Renal cortical epithelial cell (primary cell): ENCODE measurements at places on chromosomes 4 and X.

GRCh38 chrX:49214996-49215526, 15.1 kb upstream of the SYP start:
- DNase-seq: no peak

- DNase-seq: no peak
Measured at GRCh38 chr4:41080976-41081375, 133.4 kb downstream of the APBB2 start.

- DNase-seq: no peak
Measured at GRCh38 chr4:121806411-121806810, 5.3 kb downstream of the EXOSC9 start.

GRCh38 chr4:156298230-156298629, 344.6 kb upstream of the CTSO start:
- peak; percentile 97 for DNase-seq

DNA sequence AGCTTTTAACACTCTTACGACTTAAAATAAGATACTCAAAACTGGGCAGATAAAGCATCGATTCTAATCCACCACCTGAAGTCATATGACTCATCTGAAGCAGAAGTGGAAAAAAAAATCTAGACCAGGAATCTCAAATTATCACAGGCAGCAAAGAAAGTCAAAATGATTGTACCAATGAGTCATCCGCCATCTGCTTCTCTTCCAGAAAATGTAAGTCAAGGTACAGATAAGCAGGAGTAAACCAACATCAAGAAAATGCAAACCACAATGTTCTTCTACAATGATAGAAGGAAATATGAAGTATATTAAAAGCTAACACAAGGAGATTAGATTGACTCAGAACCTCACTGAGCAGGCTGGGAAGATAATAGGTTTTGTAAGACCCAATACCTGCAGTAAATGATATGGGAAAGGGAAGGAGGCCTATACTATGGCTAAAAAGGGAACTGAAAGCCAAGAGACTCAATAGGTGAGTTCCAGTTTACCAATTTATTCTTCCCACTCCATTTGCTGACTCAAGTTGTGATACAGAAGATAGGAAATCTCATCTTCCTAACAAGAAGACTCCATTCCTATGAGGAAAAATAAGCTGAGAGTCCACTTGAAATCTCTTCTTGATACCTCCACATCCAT, 88.4 kb upstream of the TET2 start:
- DNase-seq: peak; percentile 50

DNA sequence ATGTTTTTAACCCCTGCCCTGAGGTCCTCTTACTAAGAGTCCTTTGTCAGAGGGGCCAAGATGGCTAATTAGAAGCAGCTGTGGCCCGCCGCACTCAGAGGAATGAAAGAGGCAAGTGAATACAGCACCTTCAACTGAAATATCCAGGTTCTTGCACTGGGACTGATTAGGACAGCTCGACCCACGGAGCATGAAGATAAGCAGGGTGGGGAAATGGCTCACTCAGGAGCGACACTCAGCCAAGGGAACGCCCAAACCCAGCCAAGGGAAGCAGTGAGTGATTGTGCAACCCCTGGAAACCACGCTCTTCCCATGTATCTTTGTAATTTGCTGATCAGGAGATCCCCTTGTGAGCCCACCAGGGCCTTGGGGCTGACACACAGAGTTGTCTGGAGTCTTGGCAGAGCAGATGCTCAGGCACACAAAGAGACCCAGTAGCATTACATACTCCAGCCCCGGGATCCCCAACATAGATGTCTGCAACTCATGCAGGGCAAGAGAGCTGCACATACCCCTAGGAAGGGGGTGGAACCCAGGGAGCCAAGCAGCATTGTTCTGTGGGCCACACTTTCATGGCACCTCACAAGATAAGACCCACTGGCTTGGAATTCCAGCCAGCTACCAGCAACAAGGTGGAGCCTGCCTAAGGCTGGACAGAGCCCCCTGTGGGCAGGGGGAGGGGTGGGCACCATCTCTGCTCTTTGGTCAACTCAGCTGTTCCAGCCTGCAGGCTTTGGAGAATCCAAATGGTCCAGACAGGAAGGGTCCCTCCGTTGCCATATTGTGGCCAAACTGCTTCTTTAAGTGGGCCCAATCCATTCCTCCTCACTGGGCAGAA, 23.3 kb downstream of the F8A3 start:
- DNase-seq: no peak

DNA sequence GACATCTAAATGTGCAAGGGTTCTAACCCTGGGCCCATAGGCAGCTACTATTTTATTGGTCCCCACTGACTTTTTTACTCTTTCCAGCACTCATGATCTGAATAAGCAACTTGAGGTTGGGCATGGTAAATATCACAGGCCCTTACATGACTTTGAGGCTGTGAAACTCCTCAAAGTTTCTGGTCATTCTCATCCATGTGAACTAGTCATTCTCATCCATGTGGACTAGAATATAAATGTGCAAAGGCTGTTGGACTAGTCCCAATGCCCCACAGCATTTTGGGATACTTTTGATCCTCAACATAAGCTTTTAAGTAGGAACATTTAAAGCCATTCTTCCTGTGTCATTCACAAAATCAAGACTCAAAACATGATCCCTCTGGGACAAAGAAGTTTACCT, 290.7 kb upstream of the PPARGC1A start:
- DNase-seq: no peak

- DNase-seq: peak; percentile 64
Measured at GRCh38 chrX:143429131-143429530, 88.1 kb downstream of the SPANXN3 start.

GRCh38 chr4:89615051-89615450, 221.9 kb downstream of the SNCA start:
- DNase-seq: peak; percentile 82

GRCh38 chrX:112967903-112968302, 127.3 kb upstream of the AMOT start:
- no peak for DNase-seq

DNA sequence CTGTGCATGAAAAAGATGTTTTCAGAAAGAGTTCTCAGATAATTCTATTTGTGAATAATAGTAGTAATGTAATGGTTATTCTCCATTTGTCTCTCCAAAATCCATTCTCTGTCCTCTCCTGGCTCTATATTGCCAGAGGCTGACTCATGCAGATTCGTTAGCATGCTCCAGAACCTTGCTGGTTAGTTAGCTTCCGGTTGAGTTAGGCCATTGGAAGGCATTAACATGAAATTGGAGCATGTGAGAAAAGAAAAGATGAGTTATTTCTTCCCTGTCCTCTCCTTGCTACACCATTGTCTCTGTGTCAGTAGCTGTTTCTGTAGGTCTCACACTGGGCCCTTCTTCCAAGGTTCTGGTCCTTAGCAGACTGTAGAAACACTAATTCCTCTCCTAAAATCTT, 23.5 kb upstream of the PRDM8 start:
- peak; percentile 22 for DNase-seq
